ENCODE measurements at places on chromosomes 6 and 20. TPM values are rescaled to one million over a fixed set of nuclear protein-coding genes. Genes with fewer than 3 reads are reported as not detected.

The ESR1 gene
- total RNA-seq: 0.49 TPM

The TBX18 gene
- not detected for total RNA-seq

The TRIM39 gene
- 22.1 TPM for total RNA-seq

The PTCRA gene
- not detected for total RNA-seq

The GUCA1A gene
- not detected for total RNA-seq

The C6orf15 gene
- total RNA-seq: not detected

The NKAIN4 gene
- total RNA-seq: not detected

The TMEM200A gene
- total RNA-seq: 0.14 TPM

Measured in naive thymus-derived CD8-positive, alpha-beta T cell (primary cell).